ENCODE measurements at places on chromosomes 1 and 21.

GRCh38 chr21:28771790-28772501 is 220.7 kb downstream of the LTN1 start:
- DNase-seq, result no peak

DNA sequence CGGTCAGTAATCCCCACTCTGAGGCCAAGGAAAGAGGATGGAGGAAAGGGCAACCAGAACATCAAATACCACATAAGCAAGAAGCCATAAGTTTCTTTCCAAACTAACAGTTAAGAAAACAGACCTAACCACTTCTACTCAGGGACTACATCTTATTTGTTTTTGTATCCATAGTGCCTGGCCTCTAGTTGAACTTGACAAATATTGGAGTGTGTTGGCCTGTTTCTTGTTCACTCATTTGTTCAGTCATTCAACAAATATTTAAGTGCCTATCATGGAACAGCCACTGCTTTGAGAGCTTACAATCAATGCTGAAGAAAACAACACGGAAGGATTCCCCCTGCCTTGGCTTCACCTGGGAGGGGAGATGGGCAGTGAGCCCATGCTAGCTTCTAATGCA is 69.7 kb downstream of the ST6GALNAC3 start:
- no peak for DNase-seq

- DNase-seq, result no peak
Observed at GRCh38 chr1:39047374-39048229, 21.5 kb downstream of the NDUFS5 start.

- no peak for DNase-seq
Observed at GRCh38 chr1:28480308-28480707, 25.5 kb upstream of the RCC1 start.

- no peak for DNase-seq
Observed at GRCh38 chr1:208335371-208336136, 91.4 kb upstream of the PLXNA2 start.

DNA sequence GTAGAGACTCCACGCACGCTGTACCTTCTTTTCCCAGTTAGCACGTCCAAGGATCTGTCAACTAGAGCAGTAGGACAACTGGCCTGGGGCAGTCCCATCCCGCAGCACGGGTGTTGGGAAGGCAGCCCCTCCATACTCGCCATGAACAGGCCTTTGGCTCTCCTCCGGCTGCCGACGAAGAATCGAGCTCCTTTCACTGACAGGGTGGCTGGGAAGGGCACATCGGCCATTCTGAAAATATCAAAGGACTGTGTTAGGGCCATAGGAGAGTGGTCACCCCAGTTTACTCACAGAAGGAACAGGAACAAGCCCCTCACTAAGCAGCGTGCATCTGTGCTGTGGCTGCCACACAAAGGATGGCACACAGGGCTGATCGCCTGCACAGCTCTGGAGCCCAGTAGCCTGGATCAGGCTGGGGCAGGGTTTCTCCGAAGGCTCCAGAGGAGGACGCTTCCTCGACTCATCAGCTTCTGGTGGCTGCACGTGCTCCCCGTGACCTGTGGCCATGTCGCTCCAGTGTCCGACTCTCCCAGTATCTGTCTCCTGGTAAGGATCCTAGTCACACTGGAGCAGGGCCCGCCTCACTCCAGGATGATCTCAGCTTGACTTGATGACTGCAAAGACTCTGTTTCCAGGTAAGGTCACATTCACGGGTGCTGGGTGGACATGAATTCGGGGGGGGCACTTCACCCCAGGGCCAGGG is 8.9 kb downstream of the KRTAP10-1 start:
- DNase-seq, result no peak

- no peak for DNase-seq
Observed at GRCh38 chr1:74328851-74329250, 93.7 kb downstream of the TNNI3K start.

DNA sequence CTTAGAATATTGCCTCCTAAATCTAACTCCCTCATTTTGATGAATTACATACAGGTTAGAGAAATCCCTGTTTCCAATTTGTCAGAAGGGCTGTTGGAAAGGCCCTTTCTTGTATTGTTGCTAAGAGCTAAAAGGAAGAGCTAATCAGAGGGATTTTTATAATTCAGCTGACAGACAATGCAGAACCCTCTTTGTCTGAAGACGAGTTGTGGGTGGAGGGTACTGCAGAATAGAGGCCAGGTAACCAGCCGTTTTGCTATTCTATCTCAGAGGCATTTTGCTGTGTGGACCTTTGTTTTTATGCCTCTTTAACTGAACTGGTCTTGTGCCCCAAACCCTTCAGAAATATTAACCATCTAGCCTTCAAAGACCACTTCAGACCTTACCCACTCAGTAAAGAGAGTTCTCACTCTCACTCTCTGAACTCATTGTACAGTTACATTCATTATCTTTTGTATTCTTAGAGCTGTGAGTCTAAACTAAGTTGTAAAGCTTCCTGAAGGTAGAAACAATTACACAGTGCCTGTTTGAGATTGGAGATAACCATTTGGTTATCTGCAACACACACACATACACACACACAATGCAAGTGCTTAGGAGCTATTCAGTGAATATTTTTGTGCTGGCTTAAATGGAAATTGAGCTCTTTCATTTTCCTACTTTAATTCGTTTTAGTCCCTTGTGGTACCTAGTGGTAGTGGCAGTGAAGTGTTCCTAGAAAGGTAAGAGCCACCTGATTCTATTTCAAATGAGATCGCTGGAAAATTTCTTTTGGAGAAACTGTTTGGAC is 19.7 kb downstream of the KPNA6 start:
- no peak for DNase-seq
